ENCODE measurements at places on chromosomes 5 and 9.

DNA sequence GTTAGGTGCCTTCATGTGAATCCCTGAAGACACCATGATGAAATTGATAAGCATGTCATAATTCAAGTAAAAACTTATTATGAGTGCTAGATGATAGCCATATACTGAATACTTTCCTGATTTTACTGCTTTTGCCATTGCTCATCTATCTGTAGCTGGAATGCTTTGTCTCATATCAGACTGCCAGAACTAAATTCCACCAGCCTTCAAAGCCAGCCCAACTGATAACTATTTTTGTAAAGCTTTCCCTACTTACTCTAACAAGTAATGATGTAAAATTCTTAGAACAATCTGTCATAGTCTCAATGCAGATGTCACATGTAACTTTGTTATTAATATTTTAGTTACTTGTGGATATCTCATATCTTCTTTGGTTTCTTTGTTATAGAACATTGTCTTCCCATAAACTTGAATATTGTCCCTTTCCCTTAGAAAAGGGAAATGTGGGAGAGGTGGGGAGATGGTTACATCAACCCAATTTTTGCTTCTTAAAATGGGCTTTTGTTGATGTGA lies 128.3 kb downstream of the ZCCHC7 start:
- no peak for DNase-seq

DNA sequence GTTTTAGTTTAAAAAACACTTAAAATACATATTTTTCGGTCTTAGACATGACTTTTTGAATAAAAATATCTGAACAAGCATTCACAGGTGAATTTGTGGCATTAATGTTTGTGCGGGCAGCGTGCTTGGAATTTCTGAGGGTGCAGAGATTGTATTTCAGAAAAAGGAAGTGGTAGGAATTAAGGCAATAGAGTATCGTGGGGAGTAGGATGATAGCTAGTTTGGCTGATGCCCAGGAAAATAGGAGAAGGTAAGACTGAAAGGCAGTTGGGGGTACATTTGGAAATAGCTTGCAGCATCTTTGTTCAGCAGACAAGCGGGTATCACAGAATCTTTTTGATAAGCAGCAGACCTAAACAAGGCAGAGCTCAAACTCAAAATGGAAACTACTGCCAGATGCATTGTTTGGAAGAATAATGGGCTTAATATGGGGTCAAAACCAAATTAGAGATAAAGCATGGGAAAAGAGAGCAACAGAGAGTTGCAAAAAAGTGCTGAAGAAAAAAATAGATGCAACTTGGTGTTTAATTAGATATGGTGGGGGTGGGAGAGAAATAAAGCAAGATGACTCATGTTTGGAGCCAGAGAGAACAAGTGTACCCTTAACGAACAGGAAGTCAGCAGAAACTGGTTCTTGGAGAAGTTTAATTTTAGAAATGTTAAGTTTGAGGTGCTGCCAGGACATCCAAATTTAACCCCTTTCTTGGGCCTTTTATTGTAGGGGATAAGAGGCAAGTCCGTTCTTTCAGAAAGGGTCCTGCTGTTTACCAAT lies 85.7 kb upstream of the ARRDC3 start:
- DNase-seq: no peak

GRCh38 chr5:1351156-1351555 lies 6.3 kb upstream of the CLPTM1L start:
- no peak for DNase-seq

GRCh38 chr5:75616371-75616881 lies 5.2 kb downstream of the ANKDD1B start:
- peak; percentile 16 for DNase-seq

- no peak for DNase-seq
These were observed 3.9 kb upstream of the SLC6A3 start for GRCh38 chr5:1449081-1449630.
